ENCODE measurements at places on chromosomes 16 and 17. TPM values are rescaled to one million over a fixed set of nuclear protein-coding genes. Genes with fewer than 3 reads are reported as not detected.

NAA38 gene
- total RNA-seq: 44.0 TPM

COASY gene
- 99.4 TPM for total RNA-seq

CCDC154 gene
- 2.2 TPM for total RNA-seq

ZNF750 gene
- total RNA-seq: not detected

CHTF18 gene
- 169 TPM for total RNA-seq

KRTAP9-1 gene
- total RNA-seq: not detected

CDRT4 gene
- total RNA-seq: 17.6 TPM

TMC5 gene
- 1.5 TPM for total RNA-seq

C17orf113 gene
- total RNA-seq: 2.9 TPM

EVPLL gene
- total RNA-seq: not detected

- DNase-seq: no peak
These were observed 2.8 kb downstream of the VPS9D1 start for GRCh38 chr16:89717688-89718505.

DNA sequence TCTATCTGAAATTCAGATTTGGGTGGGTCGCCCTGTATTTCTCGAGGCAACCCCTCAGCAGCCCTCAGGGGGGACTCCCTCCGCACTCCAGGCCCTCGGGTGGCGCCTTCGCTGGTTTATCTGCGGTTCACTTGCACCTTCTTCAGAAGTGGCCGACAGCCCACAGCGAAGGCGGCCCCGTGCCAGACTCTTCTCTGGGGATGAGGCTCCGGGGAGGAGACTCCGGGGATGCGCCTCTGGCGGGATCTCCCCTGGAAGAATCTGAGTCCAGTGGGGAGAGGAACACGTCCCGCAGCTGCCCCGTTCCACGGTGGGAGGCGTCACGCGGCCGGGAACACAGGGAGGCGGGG lies 63.9 kb upstream of the DNAJA2 start:
- DNase-seq: peak; percentile 74

DNA sequence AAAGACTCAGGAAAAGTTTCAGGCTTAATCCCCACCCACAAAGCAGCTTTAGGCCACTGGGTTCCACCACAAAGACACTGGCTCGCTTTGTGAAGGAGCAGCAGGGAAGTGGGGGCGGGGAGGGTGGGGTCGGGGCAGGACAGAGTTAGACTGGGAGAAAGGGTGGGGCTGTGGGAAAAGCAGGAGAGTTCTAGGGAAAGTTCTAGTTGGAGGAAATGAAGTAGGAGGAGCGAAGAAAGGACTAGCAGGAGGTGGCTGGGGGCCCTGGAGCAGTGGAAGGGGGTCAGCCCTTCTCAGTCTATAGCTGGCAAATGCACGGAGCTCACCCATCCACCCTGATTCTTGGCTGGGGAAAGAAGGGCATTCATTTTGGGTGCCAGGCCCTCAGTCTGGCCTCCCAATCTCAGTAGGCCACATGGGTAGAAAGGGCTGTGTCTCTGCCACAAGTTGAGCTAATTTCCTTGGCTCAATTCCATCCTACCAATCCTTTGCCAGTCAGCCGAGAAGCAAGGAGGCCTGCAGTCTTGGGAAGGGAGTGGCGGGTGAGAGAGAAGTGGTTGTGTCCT lies 4.6 kb downstream of the INPP5K start:
- DNase-seq: peak; percentile 39

DNA sequence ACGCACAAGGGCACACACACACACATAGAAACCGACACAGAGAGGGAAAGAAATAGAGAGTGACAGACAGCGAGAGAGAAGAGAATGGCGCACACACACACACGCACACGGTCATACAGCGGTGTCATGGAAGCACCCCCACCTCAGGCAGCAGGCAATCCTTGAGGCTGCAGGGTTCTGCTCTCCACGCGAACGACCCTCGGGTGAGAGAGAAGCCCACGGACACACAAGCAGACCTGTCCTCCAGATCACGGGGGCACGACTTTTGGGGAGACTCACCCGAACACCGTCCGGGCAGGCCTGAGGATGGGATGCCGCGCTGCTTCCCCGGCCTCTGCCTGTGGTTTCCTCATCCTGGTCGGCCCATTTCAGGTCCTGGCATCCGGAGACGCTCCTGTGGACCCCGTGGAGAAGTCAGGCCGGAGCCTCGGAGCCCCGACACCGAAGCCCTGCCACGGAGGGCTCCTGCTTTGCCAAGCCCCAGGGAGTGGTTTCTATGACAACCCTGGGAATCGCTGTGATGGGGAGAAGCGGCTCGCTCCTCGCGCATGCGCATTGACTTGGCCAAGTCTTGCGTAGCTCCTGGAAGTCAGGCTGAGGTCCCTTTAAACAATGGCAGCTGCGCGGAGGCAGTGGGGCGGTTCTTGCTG lies 118.2 kb upstream of the KCNJ18 start:
- DNase-seq: no peak

DNA sequence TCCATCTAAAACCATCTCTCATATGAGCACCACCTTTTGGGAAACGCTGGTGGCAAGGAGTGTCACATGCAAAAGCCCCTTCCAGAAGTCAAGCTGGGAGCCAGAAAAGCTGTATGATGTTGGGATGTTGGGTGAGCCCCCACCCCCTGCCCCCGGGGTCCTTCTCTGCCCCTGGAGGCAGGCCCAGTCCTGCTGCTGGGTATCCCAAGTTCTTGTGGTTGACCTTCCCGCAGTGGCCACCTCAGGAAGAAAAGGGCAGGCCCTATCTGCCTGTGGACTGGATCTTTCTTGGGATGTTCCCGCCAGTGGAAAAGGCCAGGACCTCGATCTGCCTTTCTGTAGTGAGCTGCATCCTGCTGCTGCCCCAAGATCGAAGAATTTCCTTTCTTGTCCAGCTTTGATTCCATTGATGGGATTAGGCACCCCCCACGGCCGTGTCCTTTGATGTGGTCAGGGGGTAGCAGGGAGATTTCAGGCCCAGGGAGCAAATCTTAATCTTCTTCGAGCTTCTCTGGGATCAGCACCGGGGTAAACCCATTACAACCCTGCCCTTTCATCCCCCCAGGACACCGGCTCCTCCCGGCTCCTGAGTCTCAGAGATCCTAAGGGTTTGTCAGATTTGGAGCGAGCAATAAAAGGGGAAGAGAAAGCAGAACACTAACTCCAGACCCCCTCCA lies 165.6 kb downstream of the RAB11FIP4 start:
- DNase-seq: peak; percentile 94

GRCh38 chr17:69732272-69732918 lies 317.9 kb downstream of the MAP2K6 start:
- no peak for DNase-seq

- no peak for DNase-seq
These were observed 7.7 kb downstream of the GINS3 start for GRCh38 chr16:58399718-58400633.

- peak; percentile 81 for DNase-seq
These were observed 54.9 kb upstream of the TOB1 start for GRCh38 chr17:50920891-50921586.

DNA sequence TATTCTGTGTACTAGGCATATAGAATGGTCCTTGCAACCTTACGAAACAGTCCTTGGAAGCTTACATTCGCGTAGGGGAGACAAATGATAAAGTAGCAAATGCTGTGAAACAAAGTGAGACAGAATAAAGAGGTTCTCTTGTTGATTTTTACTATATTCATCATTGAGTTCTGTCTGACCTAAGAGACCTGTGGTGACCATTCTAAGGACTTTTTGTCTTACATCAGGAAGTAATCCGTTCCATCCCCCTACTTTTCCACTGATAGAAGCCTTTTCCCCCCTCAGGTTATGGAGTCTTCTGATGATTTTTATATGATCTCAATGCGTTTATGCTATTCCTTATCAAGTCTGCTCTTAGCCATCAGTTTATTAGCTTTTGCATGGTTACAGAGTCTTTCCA lies 66.8 kb upstream of the RASL10B start:
- DNase-seq: no peak

GRCh38 chr17:50055426-50056216 lies at the start of gene ITGA3:
Gene ITGA3, plus strand, starts transcription at chr17:50056110. Its CDS starts 330 bp downstream, at chr17:50056440.
- DNase-seq: peak; percentile 98

DNA sequence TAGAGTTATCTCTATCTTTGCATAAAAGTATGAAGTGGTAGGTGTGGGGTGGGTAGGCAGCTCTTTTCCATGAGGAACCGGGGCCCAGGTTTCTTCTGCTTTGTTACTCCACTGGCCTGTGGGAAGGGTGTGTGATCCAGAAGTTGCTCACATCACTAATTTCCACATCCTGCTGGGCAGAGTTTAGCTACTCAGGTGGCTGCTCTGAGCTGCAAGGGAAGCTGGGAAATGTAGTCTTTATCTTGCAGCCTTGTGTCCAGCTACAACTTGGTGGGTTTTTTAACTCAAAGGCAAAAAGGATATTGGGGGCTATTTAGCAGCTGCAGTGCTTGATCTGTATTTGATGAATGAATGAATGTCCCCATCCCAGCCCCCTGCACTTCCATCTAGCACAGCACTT lies 335.3 kb downstream of the SNX29 start:
- DNase-seq: peak; percentile 55

DNA sequence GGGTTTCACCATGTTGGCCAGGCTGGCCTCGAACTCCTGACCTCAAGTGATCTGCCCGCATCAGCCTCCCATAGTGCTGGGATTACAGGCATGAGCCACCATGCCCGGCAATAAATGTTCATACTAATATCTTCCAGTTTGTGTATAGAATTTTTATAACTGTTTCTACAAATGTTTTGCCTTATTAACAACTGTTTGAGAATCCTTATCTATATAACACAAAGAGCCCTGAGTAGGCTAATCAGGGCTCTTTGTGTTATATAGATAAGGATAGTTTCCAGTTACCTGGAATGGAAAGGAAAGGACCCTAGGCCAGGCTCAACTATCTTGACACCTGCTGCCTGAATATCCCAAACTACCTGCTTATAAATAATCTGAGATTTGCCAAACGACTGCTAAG lies 16.9 kb downstream of the TERF2 start:
- no peak for DNase-seq

- DNase-seq: peak; percentile 79
These were observed 474.4 kb downstream of the SLC39A11 start for GRCh38 chr17:72618001-72618509.

GRCh38 chr17:76437467-76438402 lies 15.2 kb downstream of the UBE2O start:
- no peak for DNase-seq

DNA sequence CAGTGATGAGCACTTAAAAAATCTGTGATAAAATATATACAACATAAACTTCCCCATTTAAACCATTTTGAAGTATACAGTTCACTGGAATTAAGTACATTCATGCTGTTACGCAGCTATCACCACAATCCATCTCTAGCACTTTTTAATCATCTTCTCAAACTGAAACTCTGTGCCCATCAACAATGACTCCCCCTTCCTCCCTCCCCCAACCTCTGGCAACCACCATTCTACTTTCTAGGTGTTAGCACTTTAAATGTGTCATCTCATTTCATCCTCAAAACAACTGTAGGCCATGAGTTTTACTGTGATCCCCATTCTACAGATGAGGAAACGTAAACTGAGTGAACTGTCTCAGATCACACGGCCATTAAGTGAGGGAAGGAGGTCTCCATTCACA lies 13.8 kb upstream of the TMEM98 start:
- DNase-seq: no peak

DNA sequence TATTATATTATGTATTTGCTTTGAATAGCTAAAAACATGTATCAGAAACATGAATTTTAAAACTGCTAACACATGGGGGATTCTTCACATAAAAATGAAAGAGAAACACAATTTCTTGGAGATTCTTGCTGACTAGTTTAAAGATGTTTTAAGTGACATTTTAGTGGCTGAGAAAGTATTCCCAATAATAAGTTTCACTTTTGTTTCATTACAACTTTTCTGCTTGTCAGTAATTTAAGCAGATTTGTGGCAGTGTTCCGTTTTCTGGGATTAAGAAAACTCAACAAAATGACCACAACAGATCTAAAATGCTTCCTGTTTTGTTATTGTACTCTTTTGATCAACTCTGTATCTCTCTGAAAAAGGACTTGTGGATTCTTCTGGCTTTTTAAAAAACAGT lies 75.9 kb downstream of the NLK start:
- DNase-seq: no peak

- peak; percentile 32 for DNase-seq
These were observed 6.7 kb upstream of the B9D1 start for GRCh38 chr17:19369107-19369778.

GRCh38 chr17:76862079-76862478 lies 6.1 kb upstream of the MGAT5B start:
- no peak for DNase-seq

DNA sequence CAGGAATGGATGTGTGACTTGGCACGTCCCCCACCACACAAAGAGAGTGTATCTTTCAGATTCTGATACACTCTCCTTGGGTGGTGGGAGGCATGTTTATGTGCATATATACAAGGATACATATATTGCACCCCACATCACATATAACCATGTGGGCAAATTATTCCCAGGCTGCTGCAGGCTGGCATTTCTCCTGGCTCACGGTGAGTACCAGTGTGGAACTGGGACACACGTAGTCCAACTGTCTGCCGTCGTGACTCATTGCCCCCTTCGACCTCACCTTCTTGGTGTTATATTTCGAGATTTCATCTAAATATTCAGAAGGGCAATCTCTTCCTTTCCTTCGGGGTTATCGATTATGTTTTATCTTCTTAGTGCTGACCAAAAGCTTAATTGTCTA lies 24.4 kb downstream of the ARHGAP44 start:
- no peak for DNase-seq

- no peak for DNase-seq
These were observed 102.6 kb upstream of the HS3ST3A1 start for GRCh38 chr17:13704333-13704732.

DNA sequence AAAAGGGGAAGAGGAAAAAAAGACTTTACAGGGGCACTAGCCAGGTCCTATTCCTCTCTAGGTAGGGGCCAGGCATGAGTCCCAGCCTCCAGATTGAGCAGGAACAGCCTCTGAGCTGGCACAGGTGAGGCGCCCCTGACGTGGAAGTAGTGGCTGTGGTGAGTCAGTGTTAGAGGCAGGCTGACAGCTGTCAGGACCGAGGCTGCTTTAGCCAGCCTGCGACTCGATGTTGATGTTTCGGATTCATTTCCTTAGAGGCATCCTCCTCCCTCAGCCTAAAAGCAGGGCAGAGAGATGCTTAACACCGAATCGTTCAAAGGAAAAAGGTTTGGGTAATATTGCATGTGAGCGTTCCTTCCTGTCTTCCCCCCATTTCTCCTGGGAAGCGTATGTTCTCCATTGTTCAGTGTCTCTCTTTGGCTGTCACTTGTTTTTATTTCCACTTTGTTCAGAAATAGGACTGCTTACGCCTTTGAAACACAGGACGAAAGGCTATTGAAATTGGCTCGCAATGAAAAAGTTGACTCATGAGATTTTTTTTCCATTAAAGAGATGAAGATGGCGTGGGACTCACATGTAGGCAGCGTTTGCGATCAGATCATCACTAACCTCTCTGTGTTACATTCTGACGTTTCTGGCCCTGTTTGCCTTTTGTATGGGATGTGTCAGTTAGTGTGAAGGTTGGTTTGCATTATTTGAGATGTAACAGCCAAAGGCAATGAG lies 1.3 kb downstream of the KIAA0513 start:
- DNase-seq: peak; percentile 66

- peak; percentile 82 for DNase-seq
These were observed 69.8 kb upstream of the RPH3AL start for GRCh38 chr17:422196-422930.
